GM10248 (cell line): ENCODE measurements at places on chromosomes 5 and 9.

DNA sequence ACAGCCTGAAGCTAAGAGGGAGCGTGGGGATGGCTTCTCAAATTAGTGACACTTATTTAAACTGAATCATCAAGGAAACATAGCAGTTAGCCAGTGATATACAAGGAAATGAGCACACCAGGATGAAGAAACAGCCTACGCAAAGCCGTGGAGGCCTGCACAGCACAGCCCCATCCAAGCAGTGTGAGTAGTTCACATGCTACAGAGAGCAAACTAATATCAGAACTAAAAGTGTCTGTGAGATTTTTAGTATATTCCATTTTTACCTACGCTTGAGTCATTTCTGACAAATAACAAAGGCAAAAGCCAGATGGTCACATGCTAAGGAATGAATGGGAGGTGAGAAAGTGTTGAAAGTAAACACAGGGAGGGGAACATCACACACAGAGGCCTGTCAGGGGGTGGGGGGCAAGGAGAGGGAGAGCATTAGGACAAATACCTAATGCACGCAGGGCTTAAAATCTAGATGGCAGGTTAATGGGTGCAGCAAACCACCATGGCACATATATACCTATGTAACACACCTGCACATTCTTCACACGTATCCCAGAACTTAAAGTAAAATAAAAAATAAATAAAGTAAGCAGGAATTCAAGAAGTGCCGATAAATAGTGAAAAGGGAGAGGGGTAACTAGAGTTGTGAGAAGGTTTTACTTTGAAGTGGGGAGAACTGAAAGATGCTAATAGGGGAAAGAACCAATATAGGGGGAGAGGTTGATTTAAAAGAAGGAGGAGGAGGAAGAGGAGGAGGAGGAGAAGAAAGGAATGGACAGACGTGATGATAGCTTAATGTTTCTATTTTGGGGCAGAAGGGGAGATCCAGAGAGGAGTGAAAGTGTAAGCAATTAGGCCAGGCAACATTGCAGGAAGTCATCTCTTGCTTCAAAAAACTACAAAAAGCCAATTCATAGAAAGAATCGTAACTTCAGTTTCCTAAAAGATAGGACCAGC lies 100.9 kb upstream of the PTGER4 start:
- no peak for DNase-seq

GRCh38 chr9:35285731-35286130 lies 123.9 kb downstream of the UNC13B start:
- no peak for DNase-seq

DNA sequence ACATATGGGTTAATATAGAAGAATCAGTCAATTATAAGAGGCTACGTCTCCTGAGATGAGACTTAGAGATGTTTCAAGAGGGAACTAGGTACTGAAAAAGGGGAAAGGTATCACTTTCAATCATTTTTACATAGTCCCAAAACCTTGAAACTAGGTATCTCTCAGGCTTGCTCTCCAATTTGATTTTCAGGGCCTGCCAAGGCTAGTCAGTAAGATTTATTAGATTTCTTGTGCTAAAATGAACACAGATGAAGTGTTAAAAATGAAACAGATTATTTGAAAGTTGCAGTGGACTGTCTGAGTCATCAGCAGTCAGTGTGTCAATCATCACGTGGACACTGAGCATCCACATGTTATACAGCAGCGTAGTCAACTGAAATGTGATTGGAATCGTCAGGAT lies 591.1 kb downstream of the DTWD2 start:
- no peak for DNase-seq

- peak; percentile 10 for DNase-seq
Observed at GRCh38 chr9:101028346-101029314, at the start of gene PLPPR1. PLPPR1 (plus strand) TSS chr9:101028727.

- no peak for DNase-seq
Observed at GRCh38 chr9:137368431-137369035, 54.4 kb downstream of the EXD3 start.

DNA sequence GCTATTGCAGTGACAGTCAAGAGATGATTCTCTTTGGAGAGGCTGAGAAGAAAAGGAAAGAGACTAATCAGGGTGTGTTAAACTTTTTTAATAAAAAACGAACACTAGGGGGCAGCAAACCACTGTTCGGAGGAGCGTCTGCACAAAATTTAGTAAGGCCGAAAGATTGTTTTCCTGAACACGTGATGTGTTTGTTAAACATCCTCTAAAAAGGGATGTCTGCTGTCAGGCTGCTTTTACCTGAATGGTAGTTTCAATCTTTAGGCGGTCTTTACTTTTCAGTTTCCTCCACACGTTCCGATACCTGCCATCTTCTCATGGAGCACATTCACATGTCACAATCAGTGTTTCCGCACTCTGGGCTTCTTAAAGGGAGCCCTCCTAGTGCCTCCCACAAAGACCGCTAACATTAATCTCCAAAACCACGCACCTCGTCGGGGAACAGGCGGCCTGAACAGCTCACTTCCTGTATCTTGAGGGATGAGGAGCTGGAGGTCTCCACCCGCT lies 125.2 kb downstream of the GPBP1 start:
- peak; percentile 29 for DNase-seq

GRCh38 chr5:179118756-179119414 lies 58.7 kb downstream of the ZNF354C start:
- DNase-seq: no peak

GRCh38 chr9:25658571-25658970 lies 19.7 kb downstream of the TUSC1 start:
- no peak for DNase-seq

- DNase-seq: no peak
Observed at GRCh38 chr5:112217843-112218579, 201.1 kb downstream of the EPB41L4A start.

DNA sequence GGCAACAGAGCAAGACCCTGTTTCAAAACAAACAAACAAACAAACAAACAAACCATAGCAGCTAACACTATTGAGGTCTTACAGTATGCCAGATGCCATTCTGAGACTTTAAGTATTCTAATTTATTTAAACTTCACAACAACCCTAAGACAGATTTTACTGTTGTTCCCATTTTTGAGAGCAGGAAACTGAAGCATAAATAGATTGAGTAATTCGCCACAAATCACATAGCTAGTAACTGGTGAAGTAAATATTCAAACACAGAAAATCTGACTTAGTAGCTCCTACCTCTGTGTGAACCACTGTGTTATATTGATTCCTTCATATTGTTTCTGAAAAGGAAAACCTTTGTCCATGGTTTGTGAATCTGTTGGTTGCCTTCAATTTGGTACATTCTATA lies 98.4 kb downstream of the UNC13B start:
- no peak for DNase-seq

DNA sequence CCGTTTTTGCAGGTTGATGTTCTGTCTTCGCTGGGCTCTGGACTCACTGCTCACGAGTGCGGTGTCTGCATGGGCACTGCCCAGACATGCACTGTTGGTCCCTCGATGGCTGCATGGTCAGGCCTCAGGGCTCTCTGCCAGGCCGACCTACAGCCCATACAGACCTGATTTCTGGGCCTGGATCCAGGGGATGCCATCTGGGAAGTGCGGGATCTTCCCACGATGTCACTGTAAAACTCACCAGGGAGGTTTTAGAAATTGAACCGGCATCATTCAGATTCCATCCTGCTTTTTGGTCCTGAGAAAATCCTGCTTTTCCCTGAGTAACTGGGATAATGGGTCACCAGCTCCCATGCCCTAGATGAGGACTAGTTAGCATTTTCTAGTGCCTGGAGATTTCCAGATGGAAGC lies 9.1 kb downstream of the S1PR3 start:
- DNase-seq: no peak

DNA sequence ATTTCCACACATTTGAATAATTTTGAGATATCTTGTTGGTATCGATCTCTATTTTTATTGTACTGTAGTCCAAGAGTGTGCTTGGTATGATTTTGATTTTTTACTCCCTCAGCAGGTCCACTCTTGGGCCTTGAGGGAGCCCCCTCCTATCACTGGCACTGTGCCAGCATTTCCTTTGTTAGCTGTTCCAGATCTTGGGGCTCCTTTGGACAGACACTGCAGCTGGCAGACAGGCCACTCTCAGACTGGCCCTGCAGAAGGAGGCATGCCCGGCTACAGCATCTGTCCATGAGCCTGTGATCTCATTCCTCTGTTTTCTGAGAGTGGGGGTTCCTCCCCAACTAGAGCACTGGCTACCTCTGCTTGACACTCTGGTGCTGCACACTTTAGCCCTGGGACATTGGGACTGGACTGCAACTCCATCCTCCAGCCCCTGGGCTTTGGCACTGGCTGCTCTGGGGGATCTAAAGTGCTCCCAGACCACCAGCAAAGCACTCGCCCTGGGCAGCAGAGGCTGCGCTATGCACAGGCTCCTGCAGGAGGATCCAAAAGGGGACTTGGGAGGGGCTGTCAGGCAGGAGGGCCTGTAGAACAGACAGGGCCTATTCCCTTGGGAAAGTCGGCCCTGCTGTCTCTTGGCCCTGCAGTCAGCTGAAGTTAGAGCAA lies 271.3 kb upstream of the DMAC1 start:
- DNase-seq: no peak

DNA sequence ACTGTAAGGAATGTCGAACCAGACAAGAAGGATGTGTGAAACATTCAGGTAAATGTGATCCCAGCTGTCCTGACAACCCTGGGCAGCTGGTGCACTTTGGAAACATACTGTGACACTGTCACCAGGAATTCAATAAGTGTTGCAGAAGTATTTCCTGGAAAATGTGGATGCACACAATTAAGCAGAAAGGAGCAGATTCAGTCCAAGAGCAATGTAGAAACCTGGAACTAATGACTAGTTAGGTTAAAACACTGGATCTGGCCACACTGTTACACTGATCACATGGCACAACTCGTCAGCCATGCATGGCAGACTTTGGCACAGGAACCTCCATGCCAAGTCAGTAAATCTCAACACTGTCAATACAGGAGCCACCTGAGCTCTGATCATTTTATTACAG lies 109.0 kb downstream of the FAM174A start:
- DNase-seq: no peak

DNA sequence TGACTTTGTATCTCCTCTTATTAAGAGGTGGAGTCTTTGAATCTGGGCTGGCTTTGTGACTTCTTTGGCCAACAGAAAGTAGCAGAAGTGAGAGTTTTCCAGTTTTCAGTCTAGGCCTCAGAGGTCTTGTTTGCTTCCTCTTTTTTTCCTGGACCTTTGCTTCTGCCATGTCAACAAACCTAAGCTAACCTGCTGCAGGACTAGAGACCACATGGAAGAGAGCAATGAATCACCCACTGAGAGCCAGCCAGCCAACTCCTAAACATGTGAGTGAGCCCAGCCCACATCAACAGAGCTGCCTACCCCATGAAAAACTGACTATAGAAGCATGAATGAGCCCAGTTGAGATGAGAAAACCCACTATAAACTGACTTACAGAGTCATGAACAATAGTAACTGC lies 29.9 kb downstream of the MRPL22 start:
- DNase-seq: no peak

DNA sequence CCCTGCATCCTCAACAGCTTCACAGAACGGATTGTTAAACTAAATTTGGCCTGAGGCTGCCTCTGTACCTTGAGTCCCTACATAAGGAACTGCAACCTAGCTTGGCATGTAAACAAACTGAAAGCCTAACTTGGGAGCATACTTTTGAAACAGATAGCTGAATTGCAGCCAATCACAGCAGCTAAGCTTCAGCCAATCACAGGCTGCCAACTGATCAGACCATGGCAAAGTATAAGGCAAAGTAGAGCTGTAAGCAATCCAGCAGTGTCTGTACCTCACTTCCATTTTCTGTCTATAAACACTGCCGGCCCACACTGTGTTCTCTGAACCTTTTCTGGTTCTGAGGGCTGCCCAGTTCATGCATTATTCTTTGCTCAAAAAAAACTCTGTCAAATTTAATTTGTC lies 8.9 kb upstream of the ZNF483 start:
- no peak for DNase-seq

- no peak for DNase-seq
Observed at GRCh38 chr5:96226941-96227552, 206.0 kb downstream of the PCSK1 start.

GRCh38 chr5:151820903-151821302 lies 49.1 kb downstream of the G3BP1 start:
- DNase-seq: no peak

DNA sequence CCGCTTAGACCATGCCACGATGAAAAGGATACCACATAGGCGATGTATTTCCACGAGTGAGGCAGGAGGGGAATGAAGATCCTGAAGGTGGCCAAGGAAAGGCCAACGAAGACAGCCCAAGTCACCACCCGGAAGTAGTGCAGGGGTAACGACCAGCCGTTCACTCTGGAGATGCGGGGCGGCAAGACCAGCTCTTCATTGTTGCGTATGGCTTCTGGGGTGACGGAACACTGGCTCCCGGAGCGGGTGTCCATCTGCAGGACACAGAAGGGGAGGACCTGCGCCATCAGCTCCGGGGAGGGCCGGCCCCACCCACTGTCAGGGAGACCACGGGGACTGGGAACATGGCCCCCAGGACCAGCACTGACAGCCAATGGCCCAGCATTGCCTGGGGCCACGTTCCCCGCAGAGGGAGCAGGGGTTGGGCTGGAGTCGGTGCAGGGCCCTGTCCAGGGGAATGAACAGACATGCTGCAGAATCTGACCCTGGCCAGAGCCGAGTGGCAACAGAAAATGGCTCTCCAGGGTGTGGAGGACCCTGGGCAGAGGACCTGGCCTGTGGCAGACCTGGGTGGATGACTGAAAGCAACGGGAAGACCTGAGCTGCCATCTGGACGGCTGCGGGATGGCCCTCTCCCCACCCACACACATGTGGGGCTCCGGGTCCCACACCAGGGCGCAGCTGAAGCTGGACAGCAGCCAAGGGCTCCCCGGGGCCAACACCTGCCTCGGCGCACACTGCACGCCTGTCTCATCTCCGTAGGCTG lies 17.7 kb downstream of the ZDHHC11B start:
- no peak for DNase-seq

DNA sequence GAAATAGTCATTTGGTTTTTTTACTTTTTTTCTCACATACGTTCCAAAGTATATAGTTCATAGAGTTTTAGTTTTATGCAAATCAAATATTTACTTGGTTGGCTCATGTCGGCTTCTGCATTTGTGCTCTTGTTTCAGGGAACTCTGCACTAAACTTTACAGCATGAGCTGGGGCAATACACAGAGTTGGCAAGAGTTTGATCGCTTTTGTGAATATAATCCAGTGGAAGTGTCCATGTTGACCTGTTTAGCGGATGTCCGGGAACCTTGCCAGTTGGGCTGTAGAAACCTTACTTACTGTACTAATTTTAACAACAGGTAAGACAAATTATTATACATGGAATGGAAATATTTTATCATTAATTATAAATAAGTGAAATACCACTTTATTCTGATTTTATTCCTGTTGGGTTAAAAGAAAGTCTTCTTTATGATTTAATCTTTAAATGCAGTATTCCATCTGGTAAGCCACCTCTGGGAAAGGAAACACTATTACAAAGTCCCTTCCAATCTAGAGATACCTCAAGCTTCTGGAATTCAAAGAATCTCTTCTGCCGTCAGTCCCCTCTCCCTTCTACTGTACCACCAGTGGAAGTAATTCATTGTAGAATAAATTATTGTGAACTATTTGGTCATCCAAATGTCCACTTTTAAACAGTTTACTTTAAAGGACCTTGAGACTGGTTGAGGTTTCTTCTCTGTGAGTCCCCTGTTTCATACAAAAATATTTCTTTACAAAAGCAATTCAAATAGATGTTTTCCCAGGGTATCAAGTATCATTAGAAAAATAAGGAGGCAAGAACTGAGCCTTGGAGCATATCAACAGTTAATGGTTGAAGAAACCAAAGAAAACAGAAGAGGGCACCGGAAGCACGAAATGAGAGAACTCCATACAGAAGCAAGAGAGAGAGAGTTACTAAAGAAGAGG lies 45.2 kb upstream of the GLIPR2 start:
- DNase-seq: no peak

GRCh38 chr5:82290908-82291307 lies 12.8 kb upstream of the RPS23 start:
- DNase-seq: no peak

GRCh38 chr9:109341561-109341960 lies 20.7 kb upstream of the EPB41L4B start:
- no peak for DNase-seq
